ENCODE measurements at places on chromosomes 16 and 17.
A peak's percentile ranks its signal among the peaks of the same experiment; 100 is the strongest.

- peak; percentile 25 for DNase-seq
Observed at GRCh38 chr17:46943501-46944393, 20.8 kb downstream of the GOSR2 start.

DNA sequence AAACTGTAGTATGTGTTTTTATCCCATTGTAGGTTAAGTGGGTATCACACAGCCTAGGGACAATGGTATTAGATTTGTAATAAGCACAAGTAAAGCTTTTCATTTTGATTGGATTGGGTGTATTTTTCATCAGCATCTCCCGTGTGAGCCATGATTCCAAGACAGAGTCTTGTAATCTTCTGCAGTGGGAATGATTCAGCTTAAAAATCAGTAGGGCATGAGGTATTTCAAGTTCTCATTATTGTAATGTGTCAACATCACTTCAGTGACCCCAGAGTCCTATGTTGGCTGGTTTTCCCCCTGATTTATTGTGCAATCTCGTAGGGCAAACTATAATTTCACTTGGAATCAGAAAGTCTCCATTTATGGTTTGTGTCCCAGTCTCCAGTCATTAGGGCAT is 833.2 kb upstream of the RBFOX1 start:
- DNase-seq, result no peak

- no peak for DNase-seq
Observed at GRCh38 chr17:49624896-49625295, 49.2 kb downstream of the NXPH3 start.

DNA sequence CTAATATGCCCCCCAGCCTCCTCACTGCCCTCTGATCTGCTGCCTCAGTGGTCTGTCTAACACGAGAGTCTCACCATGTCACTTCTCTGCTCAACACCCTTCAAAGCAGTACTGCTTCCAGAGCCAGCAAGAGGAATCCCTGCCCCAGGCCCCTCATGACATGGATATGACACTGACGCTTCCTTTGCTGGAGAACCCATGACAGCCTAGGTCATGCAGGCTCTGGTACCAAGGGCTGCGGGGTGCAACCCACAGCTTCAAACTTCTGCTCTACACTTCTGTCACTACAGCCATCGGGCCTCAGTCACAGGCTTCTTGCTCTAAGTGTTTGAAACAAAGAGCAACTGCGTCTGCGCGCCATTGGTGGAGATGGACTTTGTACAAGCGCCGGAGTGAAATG is 32.6 kb upstream of the DLX4 start:
- DNase-seq, result no peak

GRCh38 chr17:2723505-2723996 is 12.0 kb upstream of the CLUH start:
- no peak for DNase-seq

DNA sequence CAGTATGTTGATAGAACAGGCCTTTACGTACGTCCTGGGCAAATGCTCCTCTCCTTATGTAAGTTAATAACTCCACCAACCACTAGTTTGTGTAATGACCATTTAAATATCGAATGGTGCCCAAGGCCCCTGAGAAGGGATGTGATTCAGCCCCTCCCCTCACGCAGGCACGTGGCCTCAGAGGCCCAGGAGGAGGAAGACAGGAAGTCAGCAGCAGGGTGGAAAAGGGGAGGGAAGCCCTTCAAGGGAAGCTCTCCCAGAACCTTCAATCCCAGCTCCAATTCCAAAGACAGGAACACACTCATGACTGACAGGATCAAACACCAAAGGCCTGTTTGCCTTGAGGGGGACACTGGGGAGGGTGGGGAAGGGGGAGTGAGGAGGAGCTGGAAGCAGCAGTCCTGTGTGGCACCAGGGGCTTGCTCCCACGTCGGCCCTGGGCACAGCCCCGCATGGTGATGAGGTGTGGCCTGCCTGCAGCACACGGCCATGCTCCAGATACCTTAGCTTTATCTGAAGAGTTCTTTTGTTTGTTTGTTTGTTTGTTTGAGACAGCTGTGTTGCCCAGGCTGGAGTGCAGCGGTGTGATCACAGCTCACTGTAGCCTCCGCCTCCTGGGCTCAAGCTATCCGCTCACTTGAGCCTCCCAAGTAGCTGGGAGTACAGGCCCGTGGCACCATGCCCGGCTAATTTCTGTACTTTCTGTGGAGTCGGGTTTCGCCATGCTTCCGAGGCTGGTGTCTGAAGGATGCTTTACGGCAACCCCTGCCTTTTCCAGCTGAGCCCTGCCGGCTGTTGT is 105.0 kb downstream of the ZNF778 start:
- peak; percentile 62 for DNase-seq

DNA sequence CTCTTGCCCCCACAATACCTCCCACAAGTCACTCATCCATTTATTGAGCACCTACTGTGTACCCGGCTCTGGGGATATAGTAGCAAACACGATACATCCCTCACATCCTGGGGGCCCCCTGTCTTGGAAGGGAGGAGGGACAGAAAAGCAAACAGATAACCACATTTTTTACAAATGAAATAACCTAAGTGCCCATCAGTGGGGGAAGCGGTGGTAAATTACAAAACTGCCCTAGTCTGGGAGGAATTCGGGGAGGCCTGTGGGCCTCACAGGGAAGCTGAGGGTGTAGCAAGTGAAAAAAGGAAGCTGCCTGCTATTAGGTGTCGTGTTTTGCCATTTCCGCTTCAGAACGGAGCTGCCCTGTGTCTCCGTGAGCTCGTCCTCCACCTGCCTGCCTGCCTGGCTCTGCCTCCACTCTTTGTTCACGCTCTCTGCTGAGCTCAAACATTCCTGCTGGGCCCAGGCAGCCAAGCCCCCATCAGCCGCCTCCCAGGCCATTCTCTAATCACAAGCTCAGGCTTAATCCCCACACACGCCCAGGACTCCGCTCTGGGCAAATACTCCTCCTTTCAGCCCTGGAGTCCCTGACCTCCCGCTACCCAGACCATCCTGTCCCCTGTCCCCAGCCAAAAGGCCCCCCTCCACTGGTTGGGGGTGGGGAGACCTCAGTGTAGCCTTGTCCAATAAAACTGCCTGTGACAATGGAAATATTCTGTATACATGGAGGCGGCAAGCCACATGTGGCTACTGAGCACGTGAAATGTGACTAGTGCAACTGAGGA is 10.2 kb upstream of the SEC14L5 start:
- DNase-seq, result no peak

- no peak for DNase-seq
Observed at GRCh38 chr16:86609115-86609514, 30.8 kb downstream of the FOXL1 start.

- no peak for DNase-seq
Observed at GRCh38 chr16:57471852-57472664, 9.6 kb downstream of the POLR2C start.

GRCh38 chr17:51703361-51704341 is 443.3 kb downstream of the UTP18 start:
- DNase-seq, result peak; percentile 21

DNA sequence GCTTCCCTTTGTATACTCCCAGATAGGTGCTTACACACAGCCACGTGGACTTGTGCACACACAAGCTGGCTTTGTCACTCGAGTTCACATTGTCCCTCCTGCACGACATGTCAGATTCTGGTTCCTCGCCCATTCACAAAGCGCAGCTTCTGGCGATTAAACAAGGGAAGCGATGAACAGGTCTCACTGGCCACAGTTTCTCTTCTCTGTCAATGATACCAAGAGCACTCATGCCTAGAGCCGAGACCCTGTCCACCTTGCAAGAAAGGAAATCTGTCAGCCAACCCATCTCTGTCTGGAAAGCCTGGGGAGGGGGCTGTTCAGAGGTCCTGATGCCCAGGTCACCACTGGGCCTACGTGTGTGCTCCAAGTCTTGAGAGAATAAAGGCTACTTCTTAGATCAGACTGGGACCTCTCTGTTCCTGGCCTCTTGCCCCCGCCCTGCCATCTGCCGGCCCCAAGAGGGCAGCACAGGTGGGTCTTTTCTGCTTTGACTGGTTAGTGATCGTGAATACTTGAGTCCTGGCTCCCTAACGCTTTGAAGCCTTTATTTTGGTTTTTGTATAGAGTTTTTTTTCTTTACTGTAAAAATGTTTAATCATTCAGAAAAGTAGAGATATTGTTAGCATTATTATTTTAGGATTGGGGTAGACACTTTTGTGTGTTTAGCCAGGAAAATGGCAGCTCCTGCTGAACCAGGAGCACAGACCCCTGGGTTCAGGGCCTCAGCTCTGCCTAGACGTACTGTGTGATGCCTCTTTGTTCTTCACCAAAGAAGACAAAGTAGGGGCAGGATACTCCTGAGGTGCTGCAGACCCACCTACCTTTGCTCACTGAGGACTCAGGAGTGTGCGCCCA is 104.7 kb downstream of the MRM1 start:
- DNase-seq, result no peak

GRCh38 chr17:77127735-77128361 is 12.9 kb upstream of the SEC14L1 start:
- DNase-seq, result no peak

DNA sequence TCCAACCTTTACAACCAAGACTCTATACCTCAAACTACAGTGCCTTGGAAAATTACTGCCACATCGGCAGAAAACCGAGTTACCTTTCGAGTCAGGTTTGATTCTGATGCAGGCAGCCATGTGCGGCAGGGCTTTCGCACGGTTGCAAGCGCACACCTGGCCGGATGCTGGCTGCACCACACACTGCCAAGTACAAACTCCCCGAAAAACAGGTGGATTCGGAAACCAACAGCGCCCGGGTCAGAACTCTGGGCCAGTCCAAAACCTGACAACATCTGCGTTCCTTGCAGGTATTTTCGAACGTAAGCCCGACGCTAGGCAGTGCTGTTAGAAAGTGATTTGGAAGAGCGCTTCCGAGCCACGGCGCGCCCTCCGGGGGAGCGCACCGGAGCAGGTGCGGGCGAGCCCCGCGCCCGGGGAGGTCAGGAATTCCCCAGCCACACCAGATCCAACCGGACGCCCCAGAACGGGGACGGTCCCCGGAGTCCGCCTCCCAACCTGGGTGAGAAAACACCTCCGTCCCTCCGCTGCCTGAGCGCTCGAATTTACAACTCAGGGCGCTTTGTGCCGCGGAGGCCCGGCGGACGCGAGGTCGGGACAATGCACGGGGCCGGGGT is 1.2 kb downstream of the USP7 start:
- DNase-seq, result no peak

- no peak for DNase-seq
Observed at GRCh38 chr16:14070555-14070876, 603 bp upstream of the MRTFB start.

- DNase-seq, result no peak
Observed at GRCh38 chr16:72042157-72042660, 12.1 kb upstream of the HP start.

GRCh38 chr17:46818929-46819859 is 702 bp upstream of the WNT3 start:
- no peak for DNase-seq

- no peak for DNase-seq
Observed at GRCh38 chr17:19975601-19976000, 2.0 kb downstream of the AKAP10 start.

- DNase-seq, result no peak
Observed at GRCh38 chr16:2256531-2257140, 5.2 kb upstream of the ECI1 start.

GRCh38 chr17:10125531-10126275 is 72.7 kb downstream of the GAS7 start:
- DNase-seq, result peak; percentile 51

DNA sequence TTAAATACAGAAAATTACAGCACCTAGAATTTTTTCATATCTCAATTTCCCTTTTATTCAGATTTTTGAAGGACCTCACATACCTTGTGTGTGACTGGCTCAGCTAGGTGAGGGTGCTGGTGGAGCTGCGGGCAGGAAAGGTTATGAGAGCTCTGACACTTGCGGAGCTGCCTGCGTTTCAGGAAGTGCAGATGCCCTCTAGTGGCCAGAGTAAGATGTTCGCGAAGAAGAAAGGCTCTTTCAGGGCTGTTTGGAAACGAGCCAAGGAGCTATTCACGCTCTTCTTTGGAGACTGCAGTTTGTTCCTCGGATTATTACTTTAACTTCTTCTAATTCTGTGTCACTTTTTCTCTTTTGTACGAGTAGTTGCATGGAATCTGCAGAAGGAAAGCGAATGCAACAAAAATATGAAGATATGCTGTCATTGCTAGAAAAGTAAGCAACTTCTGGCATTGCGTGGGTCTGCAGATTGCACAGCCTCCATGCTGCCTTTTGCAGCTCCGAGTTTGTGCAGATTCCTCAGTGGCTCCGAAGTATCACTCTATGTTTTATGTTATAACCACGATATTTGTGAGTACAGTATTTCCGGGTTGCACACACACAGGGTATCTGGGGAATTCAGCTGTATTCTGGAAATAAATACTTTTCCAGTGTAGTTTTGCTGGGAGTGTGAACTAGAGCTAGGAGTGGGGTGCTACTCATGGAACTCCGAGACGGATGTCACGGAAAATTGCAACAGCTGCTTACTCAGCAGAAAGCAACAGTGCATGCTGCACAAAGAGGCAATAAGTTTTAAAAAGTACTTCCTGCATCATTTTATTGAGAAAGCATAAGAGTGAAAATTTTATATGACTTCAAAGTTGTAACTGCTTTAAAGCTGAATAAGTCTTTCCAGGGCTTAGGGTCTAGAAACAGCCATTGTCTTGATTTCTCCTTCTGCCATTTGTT is 46.3 kb downstream of the DNAH9 start:
- peak; percentile 55 for DNase-seq

DNA sequence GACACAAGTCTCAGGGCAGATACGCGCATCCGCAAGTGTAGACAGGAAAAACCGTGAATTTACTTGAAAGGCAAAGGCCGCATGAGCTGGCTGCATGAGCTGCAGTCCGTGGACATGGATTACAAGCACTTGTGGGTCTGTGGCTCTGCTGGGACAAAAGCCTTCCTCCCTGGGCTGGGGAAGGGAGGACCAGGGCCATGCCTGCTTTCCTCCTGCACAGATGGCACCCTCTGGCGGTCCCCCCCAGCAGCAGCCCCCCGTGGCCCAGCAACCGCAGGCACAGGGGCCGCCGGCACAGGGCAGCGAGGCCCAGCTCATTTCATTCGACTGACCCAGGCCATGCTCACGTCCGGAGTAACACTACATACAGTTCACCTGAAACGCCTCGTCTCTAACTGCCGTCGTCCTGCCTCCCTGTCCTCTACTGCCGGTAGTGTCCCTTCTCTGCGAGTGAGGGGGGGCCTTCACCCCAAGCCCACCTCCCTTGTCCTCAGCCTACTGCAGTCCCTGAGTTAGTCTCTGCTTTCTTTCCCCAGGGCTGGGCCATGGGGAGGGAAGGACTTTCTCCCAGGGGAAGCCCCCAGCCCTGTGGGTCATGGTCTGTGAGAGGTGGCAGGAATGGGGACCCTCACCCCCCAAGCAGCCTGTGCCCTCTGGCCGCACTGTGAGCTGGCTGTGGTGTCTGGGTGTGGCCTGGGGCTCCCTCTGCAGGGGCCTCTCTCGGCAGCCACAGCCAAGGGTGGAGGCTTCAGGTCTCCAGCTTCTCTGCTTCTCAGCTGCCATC is 1.7 kb upstream of the MRPL12 start:
- no peak for DNase-seq

DNA sequence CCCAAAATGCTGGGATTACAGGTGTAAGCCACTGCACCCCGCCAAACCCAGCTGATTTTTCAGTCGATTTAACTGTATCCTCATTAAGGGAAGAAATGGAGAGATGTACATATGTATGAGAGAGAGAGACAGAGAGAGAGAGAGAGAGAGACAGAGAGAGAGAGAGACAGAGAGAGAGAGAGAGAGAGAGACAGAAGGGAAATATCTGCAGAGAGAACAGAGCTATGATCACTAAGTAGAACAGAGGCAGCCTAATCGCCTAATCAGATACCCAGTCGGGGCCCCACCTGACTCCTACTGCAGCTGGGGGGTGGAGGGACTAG is 70.0 kb downstream of the RBBP6 start:
- no peak for DNase-seq
